ENCODE measurements at places on chromosomes 12 and 14.

DNA sequence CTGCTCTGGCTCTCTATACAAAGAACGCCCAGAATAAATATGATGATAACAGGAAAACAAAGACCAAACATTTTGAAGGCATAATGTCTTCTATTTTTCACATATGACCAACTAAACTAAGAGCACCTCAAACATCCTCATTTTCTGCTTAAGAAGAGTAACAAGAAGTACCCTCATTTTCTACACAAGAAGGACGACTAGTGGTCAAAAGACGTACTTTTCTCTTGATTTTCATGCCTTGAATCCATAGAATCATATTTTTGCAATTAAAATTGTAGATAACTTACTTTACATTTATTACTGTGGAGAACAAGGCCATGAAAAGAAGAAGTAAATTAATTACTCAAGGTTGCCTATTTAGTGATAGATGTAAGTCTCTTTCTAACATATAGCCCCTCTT, 358.6 kb downstream of the DUSP6 start:
- no peak for DNase-seq

GRCh38 chr12:43044241-43044640, 454.7 kb upstream of the PRICKLE1 start:
- DNase-seq, result no peak

DNA sequence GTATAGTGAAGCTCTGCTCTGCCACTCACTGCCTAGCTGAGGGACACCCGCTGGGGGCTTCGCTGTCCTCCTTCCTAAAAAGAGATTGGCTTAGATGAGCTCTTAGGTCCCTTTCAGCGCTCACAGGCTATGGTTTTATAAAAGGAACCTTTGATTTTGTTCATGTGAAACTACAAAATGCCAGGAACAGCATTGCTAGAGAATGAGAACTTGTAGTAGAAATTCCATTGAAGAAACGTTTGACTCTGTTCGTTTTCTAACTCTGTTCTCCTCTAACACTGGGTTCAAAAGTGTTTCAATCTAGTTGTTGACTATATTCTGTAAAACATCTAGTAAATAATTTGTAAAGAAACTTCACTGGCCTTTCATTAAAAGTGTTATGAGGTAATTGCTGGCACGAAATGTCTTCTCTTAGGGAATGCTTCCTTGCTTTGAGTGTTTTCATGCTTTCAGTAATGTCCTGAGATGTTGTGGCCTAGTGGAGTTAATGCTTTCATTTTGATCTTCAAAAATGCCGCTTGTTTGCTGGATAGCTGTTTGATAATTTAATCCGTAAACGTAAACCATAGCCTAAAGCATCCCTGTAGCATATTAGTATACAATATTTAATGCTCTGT, 1.6 kb downstream of the MARK3 start:
- DNase-seq, result no peak

GRCh38 chr12:104858611-104859543, 99.2 kb downstream of the SLC41A2 start:
- no peak for DNase-seq

DNA sequence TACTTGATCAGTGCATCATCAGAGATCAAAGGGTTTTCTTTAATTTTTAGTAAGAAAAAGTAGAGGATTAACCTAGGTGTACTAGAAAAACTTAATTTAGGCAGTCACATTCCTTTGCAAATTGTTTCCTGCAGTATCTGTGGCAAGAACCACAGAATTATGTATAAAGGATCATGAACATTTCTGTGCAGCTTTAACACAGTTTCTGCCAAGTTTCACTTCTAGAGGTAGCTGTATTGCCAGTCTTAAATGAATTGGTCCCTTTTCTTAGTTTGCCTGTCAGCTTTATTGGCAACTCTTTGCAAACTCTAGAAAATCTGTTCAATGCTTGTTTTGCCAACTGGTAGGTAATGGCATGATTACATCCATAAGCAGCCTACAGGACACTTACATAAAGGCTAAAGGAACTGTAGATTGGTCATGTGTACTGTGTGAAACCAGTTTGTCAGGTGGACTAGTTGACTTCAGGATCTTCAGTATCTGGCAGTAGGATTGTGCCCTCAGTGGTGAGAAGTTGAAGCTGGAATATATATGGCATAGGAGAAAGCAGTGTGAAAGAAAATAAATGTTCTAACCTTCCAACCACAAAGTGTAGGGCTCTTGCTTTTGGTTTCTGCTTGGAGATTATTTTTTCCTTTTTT, 75.9 kb downstream of the TTLL5 start:
- DNase-seq, result no peak

GRCh38 chr12:51075390-51075789, 8.0 kb downstream of the CSRNP2 start:
- DNase-seq, result no peak

DNA sequence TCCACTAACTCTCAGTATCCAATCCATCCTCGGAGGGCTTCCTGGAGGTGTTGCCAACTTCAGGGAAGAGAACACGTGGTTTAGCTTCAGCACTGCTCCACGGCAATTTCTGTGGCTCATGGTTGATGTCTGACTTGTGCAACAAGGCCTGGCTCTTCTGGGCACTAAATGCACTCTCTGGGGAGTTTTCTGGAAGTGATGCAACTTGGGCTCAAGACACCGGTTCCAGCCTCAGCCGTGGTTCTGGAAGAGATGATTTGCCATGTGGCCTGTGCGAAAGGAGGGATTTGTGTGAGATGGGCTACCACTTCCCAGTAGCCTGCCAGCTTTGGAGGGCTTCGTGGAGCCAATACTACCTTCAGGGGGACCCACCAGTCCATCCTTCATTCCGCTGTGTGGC, 118.6 kb upstream of the RTL1 start:
- DNase-seq, result no peak

GRCh38 chr12:130281153-130281799, 56.4 kb upstream of the PIWIL1 start:
- DNase-seq, result peak; percentile 36

DNA sequence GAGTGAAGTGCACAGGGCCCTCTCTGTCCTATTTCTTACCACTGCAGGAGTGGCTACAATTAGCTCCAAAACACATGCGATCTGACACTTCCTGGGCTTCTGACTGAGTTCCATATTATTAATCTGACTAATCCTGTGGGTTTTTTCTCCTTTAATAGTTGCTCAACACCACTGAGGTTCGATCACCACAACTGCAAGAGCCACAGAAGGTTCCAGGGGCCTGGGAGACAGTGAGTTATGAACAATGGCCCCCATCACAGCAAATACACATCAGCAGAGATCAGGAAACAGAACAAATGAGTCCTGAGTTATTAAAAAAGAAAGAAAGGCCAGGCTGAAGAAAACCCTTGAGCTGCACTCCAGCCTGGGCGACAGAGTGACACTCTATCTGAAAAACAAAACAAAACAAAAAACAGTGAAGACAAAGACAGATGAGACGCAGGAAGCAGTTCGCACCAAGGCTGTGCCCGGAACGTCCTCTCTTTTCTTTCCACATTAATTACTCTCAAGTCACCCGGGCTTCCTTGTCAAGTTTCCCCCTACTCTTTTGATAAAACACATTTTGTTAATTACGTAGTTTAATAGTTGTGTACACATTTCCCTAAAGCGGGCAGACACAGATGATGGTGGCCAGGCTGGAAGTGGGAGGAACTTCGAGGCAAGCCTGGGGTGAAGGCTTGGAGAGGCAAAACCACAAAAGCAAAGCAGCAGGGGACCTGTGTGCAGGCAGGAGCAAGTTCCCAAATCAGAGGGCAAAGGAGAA, 42.7 kb downstream of the CDC42BPB start:
- DNase-seq, result peak; percentile 41

Data from activated CD4-positive, alpha-beta T cell treated with anti-CD3 and anti-CD28 coated beads, Interleukin-10, Interleukin-2, amounts not matched to agents 100 ng/mL and 50 ng/mL, durations not matched to agents 16 hours and 8 hours (primary cell).